ENCODE measurements at places on chromosomes 3 and 15.

GRCh38 chr3:185325946-185326791 is 36.8 kb upstream of the MAP3K13 start:
- H3K27ac ChIP-seq, result no peak overlapping the region
- no peaks in the 10 kb centered on the region for H3K4me1 ChIP-seq
- no peaks in the 10 kb centered on the region for H3K36me3 ChIP-seq
- no peak overlapping the region for H3K4me3 ChIP-seq
- no peak for DNase-seq
- H3K27me3 ChIP-seq, result no peaks in the 10 kb centered on the region

GRCh38 chr15:63718590-63719035 is 115.1 kb downstream of the HERC1 start:
- H3K4me1 ChIP-seq, result no peaks in the 10 kb centered on the region
- no peak overlapping the region for H3K4me3 ChIP-seq
- H3K27ac ChIP-seq, result no peak overlapping the region
- H3K27me3 ChIP-seq, result no peaks in the 10 kb centered on the region

- H3K27ac ChIP-seq, result no peak overlapping the region
- H3K4me1 ChIP-seq, result no peaks in the 10 kb centered on the region
- no peak for DNase-seq
- H3K4me3 ChIP-seq, result no peak overlapping the region
- peaks cover 45% of the 10 kb centered on the region for H3K27me3 ChIP-seq
Measured at GRCh38 chr3:14561051-14561960, 21.2 kb upstream of the GRIP2 start.

- H3K36me3 ChIP-seq, result no peaks in the 10 kb centered on the region
- H3K27ac ChIP-seq, result no peak overlapping the region
- H3K4me3 ChIP-seq, result no peak overlapping the region
- H3K27me3 ChIP-seq, result no peaks in the 10 kb centered on the region
Measured at GRCh38 chr15:100134089-100134583, 207.6 kb downstream of the ADAMTS17 start.

DNA sequence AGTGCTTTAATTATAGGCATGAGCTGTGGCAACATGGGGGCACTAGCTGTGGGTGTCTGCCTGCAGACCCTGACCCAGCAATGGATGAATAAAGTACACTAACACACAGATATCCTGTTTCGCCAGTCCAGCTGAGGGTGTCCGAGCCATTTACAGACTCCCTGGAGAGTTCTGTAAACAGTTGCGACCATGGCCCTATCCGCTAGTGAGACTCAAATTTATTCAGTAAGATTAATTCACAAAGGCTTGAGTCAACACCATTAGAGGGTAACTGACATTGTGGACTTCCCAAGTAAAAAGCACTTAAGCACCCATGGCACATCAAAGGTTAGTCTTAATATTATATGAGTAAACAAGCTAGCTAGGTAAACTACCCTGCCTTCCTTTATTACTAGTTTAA is 161.6 kb downstream of the TBL1XR1 start:
- H3K36me3 ChIP-seq, result peaks cover 30% of the 10 kb centered on the region
- no peak overlapping the region for H3K4me3 ChIP-seq
- H3K27ac ChIP-seq, result no peak overlapping the region
- no peaks in the 10 kb centered on the region for H3K27me3 ChIP-seq
- peaks cover 21% of the 10 kb centered on the region for H3K4me1 ChIP-seq

- H3K36me3 ChIP-seq, result no peaks in the 10 kb centered on the region
- no peak for DNase-seq
- H3K4me3 ChIP-seq, result no peak overlapping the region
Measured at GRCh38 chr15:68797191-68797590, 23.5 kb downstream of the ANP32A start.

GRCh38 chr15:31483053-31483985 is 156.7 kb downstream of the KLF13 start:
- peak; percentile 61 for DNase-seq
- peak overlapping the region; percentile 25 for H3K4me3 ChIP-seq
- no peak overlapping the region for H3K27ac ChIP-seq
- peaks cover 13% of the 10 kb centered on the region for H3K4me1 ChIP-seq
- no peaks in the 10 kb centered on the region for H3K27me3 ChIP-seq
- H3K36me3 ChIP-seq, result no peaks in the 10 kb centered on the region

DNA sequence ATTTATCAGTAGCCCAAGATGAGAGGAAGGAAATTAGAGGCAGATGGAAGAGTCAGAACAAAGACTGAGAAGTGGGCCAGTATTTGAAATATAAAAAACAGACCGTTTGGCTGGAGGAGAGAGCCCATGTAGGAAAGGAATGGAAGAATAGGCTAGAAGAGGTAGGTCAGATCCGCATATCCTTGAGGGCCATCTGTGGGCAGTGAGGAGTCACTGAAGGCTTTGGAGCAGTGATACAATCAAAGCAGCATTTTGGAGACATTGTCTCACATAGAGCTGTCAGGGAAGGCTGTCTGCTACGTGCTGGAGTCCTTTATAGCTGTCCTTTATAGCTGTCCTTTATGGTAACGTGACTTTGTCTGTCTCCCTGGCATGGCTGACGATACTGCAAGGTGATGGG is 92.0 kb upstream of the VEPH1 start:
- H3K27me3 ChIP-seq, result no peaks in the 10 kb centered on the region
- no peak overlapping the region for H3K4me3 ChIP-seq
- DNase-seq, result no peak
- no peak overlapping the region for H3K27ac ChIP-seq

- H3K4me1 ChIP-seq, result peaks cover 6% of the 10 kb centered on the region
- peaks cover 16% of the 10 kb centered on the region for H3K36me3 ChIP-seq
- no peaks in the 10 kb centered on the region for H3K27me3 ChIP-seq
- DNase-seq, result no peak
Measured at GRCh38 chr3:156532730-156533129, 22.2 kb downstream of the SSR3 start.

- H3K4me3 ChIP-seq, result no peak overlapping the region
- no peaks in the 10 kb centered on the region for H3K4me1 ChIP-seq
- no peak overlapping the region for H3K27ac ChIP-seq
- no peaks in the 10 kb centered on the region for H3K36me3 ChIP-seq
Measured at GRCh38 chr3:106830334-106830733, 546.9 kb upstream of the CCDC54 start.

DNA sequence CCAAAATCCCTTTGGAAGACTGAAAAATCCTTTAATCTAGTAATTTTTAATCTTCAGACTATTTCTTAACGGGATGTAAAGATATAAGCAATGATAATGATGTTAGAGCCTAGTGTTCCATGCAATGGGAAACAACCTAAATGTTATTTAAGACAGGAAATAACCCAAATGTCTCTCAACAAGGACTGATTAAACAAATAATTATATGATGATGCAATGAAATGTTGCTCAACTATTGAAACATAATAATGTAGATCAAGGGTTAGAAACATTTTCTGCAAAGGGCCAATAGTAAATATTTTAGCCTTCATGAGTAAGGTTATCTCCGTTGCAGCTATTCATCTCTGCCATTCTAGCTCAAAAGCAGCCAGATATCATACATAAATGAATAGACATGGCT is 275.4 kb downstream of the NEK10 start:
- no peaks in the 10 kb centered on the region for H3K27me3 ChIP-seq
- no peak overlapping the region for H3K4me3 ChIP-seq
- no peaks in the 10 kb centered on the region for H3K36me3 ChIP-seq
- H3K4me1 ChIP-seq, result peaks cover 20% of the 10 kb centered on the region
- H3K27ac ChIP-seq, result no peak overlapping the region

GRCh38 chr3:99410789-99411311 is 227.5 kb upstream of the COL8A1 start:
- DNase-seq, result no peak
- no peaks in the 10 kb centered on the region for H3K27me3 ChIP-seq
- peaks cover 13% of the 10 kb centered on the region for H3K4me1 ChIP-seq

DNA sequence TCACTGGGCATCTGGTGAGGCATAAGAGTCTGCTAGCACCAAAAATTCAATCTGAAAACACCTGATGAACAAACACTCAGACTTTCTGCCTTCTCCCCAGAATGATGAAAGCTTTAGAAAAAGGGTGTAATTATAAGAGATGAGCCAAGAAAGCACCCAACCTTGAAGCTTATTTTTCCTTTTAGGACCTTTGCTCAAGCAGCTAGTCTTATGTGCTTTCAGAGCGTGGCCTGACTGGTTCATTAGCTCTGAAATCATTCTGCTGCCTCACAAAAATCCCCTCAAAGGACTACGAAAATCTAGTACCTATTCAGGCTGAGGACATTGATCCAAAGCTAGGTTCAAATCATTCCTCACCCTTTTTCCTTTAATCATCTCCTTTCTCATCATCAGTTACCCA is 662.3 kb downstream of the MAGI1 start:
- peaks cover 34% of the 10 kb centered on the region for H3K36me3 ChIP-seq
- H3K4me3 ChIP-seq, result no peak overlapping the region
- no peak for DNase-seq
- no peaks in the 10 kb centered on the region for H3K27me3 ChIP-seq

DNA sequence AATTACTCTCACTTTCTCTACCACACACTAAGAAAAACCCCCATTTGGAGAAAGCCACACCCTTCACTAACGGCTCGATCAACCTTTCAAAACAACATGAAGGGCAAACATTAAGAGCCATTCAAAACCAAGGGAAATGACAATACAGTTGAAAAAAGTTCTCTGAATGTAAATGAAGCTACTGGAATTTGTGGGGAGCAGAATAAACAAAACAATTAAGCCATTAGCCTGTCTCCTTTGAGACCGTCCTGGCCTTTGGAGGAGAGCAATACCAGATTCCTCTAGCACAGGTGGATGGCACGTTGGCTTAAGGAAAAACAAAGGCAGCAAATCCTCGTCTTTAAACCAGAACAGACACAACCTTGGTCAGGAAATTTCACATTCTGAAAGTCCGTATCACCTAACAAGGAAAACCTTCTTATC is 18.7 kb downstream of the MYO1E start:
- H3K27ac ChIP-seq, result no peak overlapping the region
- no peaks in the 10 kb centered on the region for H3K36me3 ChIP-seq
- no peak for DNase-seq
- H3K27me3 ChIP-seq, result no peaks in the 10 kb centered on the region

GRCh38 chr3:192825216-192825615 is 92.4 kb downstream of the MB21D2 start:
- DNase-seq, result no peak
- no peaks in the 10 kb centered on the region for H3K4me1 ChIP-seq
- H3K36me3 ChIP-seq, result no peaks in the 10 kb centered on the region
- no peaks in the 10 kb centered on the region for H3K27me3 ChIP-seq
- no peak overlapping the region for H3K4me3 ChIP-seq

GRCh38 chr3:168288511-168289401 is 193.0 kb upstream of the GOLIM4 start:
- DNase-seq, result no peak
- H3K36me3 ChIP-seq, result no peaks in the 10 kb centered on the region
- no peaks in the 10 kb centered on the region for H3K27me3 ChIP-seq
- no peak overlapping the region for H3K4me3 ChIP-seq
- H3K4me1 ChIP-seq, result no peaks in the 10 kb centered on the region
- no peak overlapping the region for H3K27ac ChIP-seq

- no peak overlapping the region for H3K27ac ChIP-seq
- no peaks in the 10 kb centered on the region for H3K27me3 ChIP-seq
- H3K4me3 ChIP-seq, result no peak overlapping the region
- DNase-seq, result no peak
Measured at GRCh38 chr15:76172782-76173181, 113.0 kb downstream of the TMEM266 start.

DNA sequence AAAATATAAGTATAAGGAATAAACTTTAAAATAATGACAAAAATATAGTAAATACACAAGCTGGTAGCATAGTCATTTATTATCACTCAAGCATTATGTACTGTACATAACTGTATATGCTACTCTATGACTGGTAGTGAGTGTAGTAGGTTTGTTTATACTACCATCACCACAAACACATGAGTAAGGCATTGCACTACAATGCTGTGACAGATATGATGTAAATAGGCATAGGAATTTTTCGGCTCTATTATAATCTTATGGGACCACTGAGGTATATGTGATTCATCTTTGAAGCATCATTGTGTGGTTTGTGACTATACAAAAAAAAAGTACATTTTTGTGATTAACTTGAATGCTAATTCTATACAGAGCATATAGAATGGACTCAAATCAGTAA is 35.3 kb upstream of the FBN1 start:
- no peak overlapping the region for H3K4me3 ChIP-seq
- no peaks in the 10 kb centered on the region for H3K27me3 ChIP-seq
- no peaks in the 10 kb centered on the region for H3K36me3 ChIP-seq
- H3K27ac ChIP-seq, result no peak overlapping the region
- H3K4me1 ChIP-seq, result no peaks in the 10 kb centered on the region
- no peak for DNase-seq

GRCh38 chr3:190005343-190006113 is 115.2 kb downstream of the P3H2 start:
- H3K36me3 ChIP-seq, result no peaks in the 10 kb centered on the region
- no peak overlapping the region for H3K4me3 ChIP-seq
- no peak overlapping the region for H3K27ac ChIP-seq
- no peaks in the 10 kb centered on the region for H3K4me1 ChIP-seq
- H3K27me3 ChIP-seq, result no peaks in the 10 kb centered on the region

- no peaks in the 10 kb centered on the region for H3K4me1 ChIP-seq
- H3K4me3 ChIP-seq, result no peak overlapping the region
Measured at GRCh38 chr3:59884409-59884808, 834.6 kb upstream of the CFAP20DC start.

GRCh38 chr15:27214961-27215360 is 244.0 kb downstream of the GABRG3 start:
- H3K4me3 ChIP-seq, result no peak overlapping the region
- H3K36me3 ChIP-seq, result no peaks in the 10 kb centered on the region
- no peak for DNase-seq
- no peaks in the 10 kb centered on the region for H3K27me3 ChIP-seq
- H3K27ac ChIP-seq, result no peak overlapping the region
- no peaks in the 10 kb centered on the region for H3K4me1 ChIP-seq

- H3K36me3 ChIP-seq, result no peaks in the 10 kb centered on the region
- no peak for DNase-seq
- no peak overlapping the region for H3K4me3 ChIP-seq
- no peaks in the 10 kb centered on the region for H3K4me1 ChIP-seq
Measured at GRCh38 chr3:155197786-155198185, 95.7 kb downstream of the STRIT1 start.

- DNase-seq, result peak; percentile 84
- peaks cover 4% of the 10 kb centered on the region for H3K4me1 ChIP-seq
- H3K27me3 ChIP-seq, result no peaks in the 10 kb centered on the region
- H3K36me3 ChIP-seq, result no peaks in the 10 kb centered on the region
Measured at GRCh38 chr3:42831321-42831713, 22.1 kb downstream of the ACKR2 start.

GRCh38 chr3:146128939-146129338 is 32.0 kb downstream of the PLOD2 start:
- H3K27me3 ChIP-seq, result no peaks in the 10 kb centered on the region
- no peak overlapping the region for H3K4me3 ChIP-seq
- H3K27ac ChIP-seq, result peak overlapping the region; percentile 50
- no peaks in the 10 kb centered on the region for H3K36me3 ChIP-seq

DNA sequence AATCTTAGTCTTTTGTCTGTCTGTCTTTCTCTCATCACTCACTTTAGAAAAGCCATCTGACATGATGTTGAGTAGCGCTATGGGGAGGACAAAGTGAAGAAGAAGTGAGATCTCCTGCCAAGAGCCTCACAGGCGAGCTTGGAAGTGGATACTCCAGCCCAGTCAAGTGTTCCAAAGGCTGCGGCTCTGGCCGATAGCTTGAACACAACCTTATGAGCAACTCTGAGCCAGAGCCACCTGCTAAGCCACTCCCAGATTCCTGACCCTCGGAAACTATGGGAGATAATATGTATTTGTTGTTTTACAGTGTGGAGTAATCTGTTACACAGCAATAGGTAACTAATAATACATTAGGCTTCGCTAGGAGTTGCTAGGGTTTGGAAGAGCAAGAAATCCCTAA is 76.2 kb downstream of the MB21D2 start:
- H3K4me1 ChIP-seq, result no peaks in the 10 kb centered on the region
- H3K27ac ChIP-seq, result no peak overlapping the region
- H3K4me3 ChIP-seq, result no peak overlapping the region

- peak within 1 kb of the TSS; percentile 22 for H3K27ac ChIP-seq
- H3K4me3 ChIP-seq, result peak within 1 kb of the TSS; percentile 72
- no peaks in the 10 kb centered on the region for H3K27me3 ChIP-seq
Measured at GRCh38 chr15:41558400-41559238, at the start of gene TYRO3. Gene TYRO3 (plus strand): TSS chr15:41559212. CDS start chr15:41559258, 46 bp downstream.
